ENCODE measurements at places on chromosomes 3 and 15. TPM values are rescaled to one million over a fixed set of nuclear protein-coding genes. Genes with fewer than 3 reads are reported as not detected.
A peak's percentile ranks its signal among the peaks of the same experiment; 100 is the strongest.

DNA sequence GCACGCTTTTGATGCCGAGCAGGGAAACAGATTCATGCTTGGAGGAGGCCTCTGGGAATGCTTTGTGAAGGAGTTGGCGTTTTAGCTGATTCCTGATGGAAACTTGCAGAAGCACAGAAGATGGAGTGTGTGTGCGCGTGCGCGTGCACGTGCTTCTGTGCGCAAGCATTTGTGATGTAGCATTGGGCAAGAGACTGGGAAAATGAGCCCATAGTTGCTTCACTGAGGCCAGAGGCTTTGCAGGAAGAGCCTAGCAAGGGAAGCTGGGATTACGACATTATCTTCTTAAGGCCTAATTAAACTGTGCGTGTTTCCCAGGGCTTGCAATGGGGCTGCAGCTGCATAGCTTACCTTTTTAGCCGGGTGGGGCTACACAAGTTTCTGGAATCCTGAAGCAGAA lies 18.1 kb upstream of the AGBL1 start:
- no peak for DNase-seq

DNA sequence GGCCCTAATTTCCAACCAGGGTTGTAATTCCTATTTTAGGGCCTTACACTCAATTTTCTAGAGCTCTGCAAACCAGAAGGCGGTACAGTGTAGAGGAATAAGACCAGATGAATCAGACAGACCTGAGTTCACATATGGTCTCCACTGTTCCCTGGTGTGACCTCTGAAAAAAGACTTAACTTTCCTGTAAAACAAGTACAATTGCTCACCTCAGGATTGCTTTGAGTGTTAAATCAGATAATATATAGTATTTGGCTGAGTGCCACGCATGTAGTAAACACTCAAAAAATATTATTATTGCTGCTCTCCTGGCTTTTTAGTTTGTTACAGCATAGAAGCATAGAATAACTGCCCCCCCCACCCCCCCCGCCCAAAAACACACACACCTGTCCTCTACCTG lies 51.0 kb upstream of the STT3B start:
- DNase-seq = no peak

DNA sequence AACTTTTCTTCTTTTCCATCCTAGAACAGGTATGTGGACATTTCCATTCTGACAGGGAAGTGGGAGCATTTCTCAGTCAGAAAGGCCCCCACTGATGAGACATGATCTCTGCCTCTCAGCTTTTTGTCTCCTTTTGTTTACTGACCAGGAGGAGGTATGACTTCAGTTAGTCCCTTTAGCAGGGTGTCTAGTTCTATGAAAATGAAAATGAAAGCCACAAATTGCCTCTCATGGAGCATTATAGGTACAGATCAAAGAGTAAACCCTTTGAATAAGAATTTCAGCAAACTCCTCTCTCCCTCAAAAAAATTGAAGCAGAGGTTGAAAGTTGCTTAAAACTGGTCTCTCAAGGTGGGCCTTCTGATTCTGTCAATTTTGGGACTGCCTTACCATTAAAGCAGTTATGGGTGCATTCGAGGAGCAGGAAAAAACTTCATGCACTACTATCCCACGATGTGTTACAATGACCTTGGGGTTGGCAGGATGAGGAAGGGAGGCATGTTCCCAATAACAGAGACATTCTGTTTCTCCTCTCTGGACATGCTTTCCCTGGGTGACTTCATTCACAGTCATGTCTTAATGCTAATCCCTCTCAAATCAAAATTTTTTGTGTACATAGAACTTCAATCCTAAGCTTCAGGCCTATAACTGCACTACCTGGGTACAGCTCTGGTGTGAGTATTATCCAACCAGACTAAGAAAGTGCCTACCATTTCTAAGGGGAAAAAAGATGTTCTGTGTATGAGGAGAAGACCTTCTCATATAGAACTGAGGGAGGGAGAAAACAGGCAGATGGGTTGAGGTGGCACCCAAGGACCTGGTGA lies 50.6 kb upstream of the TBC1D23 start:
- DNase-seq = no peak

Gene IL5RA
- 0.47 TPM for total RNA-seq

GRCh38 chr3:120475722-120476377 lies 25.1 kb upstream of the FSTL1 start:
- DNase-seq = no peak

DNA sequence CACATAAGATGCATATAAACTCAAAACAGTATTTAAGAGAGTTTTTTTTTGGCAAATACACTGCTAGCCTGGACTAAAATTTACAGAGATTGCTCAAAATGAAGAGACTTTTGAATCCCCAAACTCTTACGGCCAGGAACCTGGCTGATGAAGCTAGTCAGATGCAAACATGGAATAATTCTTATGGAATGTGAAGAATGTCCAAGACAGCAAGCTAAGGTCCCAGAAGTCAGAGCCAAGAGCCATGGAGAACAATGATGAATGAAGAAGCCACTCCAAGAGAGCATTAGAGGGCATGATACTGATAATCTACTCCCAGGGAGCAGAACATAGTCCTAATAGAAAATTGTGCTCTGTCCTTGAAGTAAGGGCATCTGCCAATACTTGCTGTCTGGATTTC lies 705.5 kb downstream of the DIPK2A start:
- no peak for DNase-seq

Gene MYRIP
- total RNA-seq = 3.7 TPM

- no peak for DNase-seq
Observed at GRCh38 chr3:133572158-133573053, 1.1 kb upstream of the CDV3 start.

Gene FAM227B
- 3.7 TPM for total RNA-seq

Gene MYH15
- total RNA-seq = not detected

DNA sequence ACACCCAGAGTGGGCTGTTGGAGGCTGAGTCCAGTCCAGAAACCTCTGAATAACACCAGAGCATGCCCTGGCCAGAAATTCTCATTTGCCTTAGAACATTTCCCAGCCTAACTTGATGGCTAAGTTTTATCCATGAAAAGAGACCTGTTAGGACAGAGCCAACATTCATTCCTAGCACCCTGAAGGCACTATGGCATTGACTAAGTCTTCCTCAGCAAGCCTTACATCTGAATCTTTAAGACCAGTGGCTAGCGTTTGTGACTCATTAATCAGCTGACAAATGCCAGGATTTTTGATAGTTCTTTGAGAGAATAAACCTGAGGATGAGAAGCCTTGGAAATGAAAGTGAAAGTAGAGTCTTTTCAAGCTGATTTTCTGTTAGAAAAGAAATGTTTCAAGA lies 1087.1 kb upstream of the ALCAM start:
- no peak for DNase-seq

Gene RASGRP1
- total RNA-seq = 1.8 TPM

DNA sequence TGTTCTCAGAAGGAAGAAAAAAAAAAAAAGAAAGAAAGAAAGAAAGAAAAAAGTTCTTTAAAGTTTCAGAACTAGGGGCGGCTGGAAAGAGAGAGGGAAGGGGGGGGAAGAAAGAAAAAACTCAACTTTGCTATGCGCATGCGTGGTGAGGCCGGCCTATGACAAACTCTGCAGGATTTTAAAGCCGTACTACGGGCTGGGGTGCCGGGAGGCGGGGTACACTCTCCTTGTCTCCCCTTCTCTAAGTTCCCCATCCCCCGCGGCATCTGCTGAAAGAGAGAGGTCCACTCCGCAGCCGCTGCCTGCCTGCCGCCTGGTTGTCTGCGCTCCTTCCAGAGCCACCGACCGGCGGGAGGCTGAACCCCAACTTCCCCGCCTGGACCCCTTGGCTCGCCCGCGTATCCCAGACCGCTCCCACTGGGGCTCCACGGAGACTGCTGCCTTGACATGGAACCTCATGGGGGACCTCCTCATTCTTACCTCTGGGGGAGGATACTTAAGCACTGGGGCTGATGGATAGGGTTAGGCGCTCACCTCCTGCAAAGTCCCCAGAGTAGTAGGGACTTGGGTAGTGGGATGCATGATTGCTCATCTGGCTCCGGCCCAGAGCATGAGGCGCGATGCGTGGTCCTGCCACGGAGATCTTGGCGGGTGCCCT lies 1.4 kb upstream of the WNT5A start:
- no peak for DNase-seq

- DNase-seq = peak; percentile 41
Observed at GRCh38 chr15:57866149-57866736, 159.7 kb downstream of the POLR2M start.

GRCh38 chr15:83092309-83092976 lies 15.0 kb upstream of the TM6SF1 start:
- DNase-seq = no peak

Gene TUSC7
- total RNA-seq = not detected

Gene MINAR1
- 0.24 TPM for total RNA-seq

Gene TMOD2
- total RNA-seq = 28.5 TPM

Gene EFCC1
- total RNA-seq = 0.72 TPM

DNA sequence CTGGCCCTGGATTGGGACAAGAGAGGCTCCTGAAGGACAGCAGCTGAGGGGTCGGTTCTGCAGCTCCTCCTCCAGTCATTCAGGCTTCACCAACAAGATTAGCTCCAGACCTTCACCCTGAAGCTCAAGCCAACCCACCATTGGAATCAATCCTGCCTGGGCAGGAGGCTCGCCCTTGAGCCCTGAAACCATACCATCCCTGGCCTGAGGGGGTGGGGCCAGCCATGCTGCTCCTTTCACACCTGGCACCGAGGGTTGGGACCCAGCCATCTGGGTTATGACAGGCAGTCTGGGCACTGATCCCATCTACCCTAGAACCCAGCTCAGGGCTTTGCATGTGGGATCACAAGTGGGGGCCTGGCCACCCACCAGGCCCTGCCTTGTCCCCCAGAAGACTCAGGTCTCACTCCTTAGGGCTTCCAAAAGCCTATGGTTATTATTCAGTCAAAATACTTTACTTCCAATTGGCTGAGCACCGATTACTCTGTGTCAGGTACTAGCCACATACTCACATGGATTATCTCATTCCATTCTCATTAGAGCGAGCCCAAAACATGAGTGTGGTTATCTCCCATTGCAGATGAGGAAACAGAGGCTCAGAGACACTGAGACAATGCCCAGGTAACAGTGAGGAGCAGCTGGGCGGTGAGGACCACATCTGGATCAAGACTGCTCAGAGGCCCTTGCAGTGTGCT lies 3.1 kb downstream of the ABHD14B start:
- no peak for DNase-seq

DNA sequence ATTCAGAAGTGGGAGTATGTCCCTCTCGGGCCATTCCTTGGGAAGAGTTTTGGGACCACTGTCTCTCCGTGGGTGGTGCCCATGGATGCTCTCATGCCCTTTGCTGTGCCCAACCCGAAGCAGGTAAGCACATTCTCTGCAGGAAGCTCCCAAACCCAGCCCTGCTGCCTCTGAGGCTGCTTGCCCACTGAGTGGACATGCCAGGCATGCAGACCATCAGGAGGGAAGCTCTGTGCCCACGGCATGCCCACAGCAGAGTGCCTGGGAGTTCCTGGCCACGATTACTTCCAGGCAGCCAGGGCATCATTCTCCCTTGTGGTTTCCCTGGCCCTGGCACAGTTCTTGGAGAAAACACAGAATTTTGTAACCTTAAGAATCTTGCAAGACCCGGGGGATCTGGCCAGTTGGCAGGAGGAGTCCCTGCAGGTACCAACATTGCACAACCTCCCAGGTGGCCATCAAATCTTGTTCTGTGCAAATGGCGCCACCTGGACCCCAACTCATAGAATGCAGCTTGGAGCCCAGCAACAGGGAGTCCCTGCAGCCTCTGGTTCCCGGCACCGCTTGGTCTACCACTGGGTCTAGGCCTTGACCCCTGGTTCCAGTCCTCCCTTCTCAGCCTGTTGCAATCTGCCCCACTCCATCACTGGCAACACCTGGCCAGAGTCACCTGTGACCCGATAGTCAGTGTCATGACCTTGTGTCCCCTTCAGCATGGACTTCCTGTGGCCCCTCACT lies 20.4 kb downstream of the FAH start:
- peak; percentile 72 for DNase-seq

GRCh38 chr3:116586285-116586944 lies 123.2 kb upstream of the TUSC7 start:
- no peak for DNase-seq

Data from omental fat pad (tissue), 4 donors.